H7 (cell line): ENCODE measurements at places on chromosomes 12 and 14. TPM values are rescaled to one million over a fixed set of nuclear protein-coding genes. Genes with fewer than 3 reads are reported as not detected.

TMEM132D gene
- 13.0 and 15.3 TPM in 2 replicates for total RNA-seq

GPR84 gene
- not detected in 2 replicates for total RNA-seq

BDKRB1 gene
- total RNA-seq: 0.41 and 1.4 TPM in 2 replicates

GRCh38 chr12:2581293-2582045, 213.3 kb upstream of the FKBP4 start:
- no peak for DNase-seq

- DNase-seq: no peak
Observed at GRCh38 chr12:32083489-32083888, 23.2 kb upstream of the BICD1 start.

DNA sequence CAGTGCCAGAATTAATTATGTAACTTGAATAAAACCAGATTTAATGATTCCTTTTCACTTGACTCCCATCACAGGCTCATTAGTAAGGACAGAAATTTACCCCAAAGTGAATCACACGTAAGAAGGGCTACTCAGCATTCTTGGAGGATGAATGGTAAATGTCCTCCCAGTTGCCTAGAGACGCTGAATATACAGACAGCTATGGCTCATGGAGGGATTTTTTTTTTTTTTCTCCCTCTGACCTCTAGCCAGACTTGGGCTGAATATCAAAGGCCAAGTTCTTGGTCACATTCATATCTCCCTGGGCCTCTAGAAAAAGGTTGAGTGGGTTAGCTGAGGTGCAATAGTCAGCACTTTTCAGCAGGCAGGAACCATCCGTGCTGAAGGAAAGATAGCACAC, 77.5 kb downstream of the PHLDA1 start:
- no peak for DNase-seq

GRCh38 chr12:1642513-1642912, 13.5 kb downstream of the WNT5B start:
- no peak for DNase-seq

- DNase-seq: no peak
Observed at GRCh38 chr14:89420502-89420901, 3.5 kb upstream of the FOXN3 start.

- DNase-seq: no peak
Observed at GRCh38 chr12:125988545-125988944, 923.3 kb downstream of the AACS start.

- peak; percentile 72 for DNase-seq
Observed at GRCh38 chr12:116662612-116663144, 75.2 kb downstream of the SPRING1 start.

DNA sequence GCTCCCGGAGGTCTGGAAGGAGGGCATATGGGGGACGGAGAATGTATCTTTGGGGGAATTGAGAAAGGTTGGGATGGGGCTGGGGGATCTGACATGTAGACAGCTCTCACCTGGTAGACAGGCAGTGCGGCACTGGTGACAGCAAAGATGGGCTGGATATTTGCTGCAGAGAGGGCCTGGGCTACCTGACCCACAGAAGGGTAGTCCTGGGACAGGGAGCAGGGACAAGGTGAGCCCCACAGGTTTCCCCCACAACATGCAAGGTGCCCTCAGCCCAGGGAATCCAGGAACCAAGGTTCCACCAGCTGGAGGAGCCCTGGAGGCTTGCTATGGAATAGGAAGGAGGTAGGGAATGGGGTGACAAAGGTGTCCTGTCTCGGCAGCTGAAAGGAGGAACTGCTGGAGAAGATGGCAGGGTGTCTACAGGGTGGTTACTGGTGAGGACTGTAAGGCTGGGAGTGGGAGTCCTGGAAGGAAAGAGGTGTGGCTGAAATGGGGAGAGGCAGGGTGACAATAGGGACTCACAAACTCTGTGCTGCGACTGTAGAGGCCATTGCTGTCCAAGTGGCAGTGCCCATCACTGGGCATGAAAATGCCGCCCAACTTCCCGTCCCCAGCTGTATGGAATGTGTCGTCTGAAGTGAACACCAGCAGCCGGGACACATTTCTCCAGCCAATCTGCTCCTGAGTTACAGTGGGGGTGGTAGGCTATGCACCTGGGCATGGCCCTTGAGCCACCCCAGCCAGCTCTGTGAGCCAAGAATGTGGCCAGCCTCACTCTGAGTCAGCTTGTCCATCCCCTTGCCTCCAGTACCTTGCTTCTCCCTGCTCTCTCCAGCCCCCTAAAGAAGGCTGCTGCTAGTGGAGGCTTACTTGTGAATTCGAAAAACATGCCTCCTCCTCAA, 11.3 kb downstream of the ITGB7 start:
- DNase-seq: peak; percentile 38

DNA sequence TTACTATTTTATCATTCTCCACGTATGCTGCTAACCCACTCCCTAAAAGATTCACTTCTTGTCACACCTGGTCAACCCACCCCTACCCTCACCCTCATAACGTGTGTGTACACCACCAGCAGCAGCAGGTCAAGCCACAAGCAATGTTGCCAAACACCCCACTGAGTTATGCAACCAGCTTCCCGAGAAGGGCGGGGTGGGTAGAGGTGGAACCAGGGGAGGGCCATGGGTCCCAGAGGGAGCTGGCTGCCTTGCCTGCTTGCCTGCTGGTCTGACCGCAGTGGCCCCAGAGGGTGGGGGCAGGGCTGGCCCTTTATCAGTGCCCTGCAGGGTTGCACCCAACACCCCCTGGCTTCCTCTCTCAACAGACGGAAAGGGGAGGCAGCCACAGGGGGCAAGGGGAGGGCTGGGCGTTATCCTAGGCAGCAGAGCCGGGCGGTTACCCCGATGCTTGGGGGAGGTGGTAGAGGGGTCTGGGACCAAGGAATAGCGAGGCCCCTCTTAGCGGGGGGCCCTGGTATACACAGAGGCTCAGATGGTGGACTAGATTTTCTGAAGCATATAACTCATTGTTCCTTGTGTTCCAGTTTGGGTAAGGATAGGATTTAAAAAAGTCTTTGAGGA, 3.5 kb upstream of the NFE2 start:
- peak; percentile 80 for DNase-seq

GRCh38 chr14:97802430-97803373, 1005.5 kb downstream of the VRK1 start:
- no peak for DNase-seq

GRCh38 chr12:50242751-50243191, 40.5 kb downstream of the LIMA1 start:
- DNase-seq: no peak

GRCh38 chr14:95217391-95217900, 60.1 kb upstream of the DICER1 start:
- DNase-seq: no peak

- no peak for DNase-seq
Observed at GRCh38 chr14:89813617-89814031, 140.9 kb downstream of the EFCAB11 start.

DNA sequence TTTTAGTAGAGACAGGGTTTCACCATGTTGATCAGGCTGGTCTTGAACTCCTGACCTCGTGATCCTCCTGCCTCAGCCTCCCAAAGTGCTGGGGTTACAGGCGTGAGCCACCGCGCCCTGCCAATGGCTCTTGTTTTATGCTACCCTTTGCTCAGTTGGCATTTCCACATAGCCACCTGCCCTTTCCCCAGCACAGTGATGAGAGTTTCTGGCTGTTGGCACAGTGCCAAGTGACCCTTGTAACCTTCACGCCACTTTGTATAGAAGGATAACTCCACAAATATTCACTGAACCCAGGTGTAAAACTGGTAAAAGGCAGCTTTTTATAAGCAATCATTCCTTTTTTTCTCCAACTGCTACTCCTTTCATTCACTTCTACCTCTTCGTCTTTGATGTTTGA, 18.5 kb upstream of the CCDC175 start:
- DNase-seq: no peak

GRCh38 chr12:48972213-48972951, 847 bp upstream of the WNT10B start:
- peak; percentile 74 for DNase-seq

DNA sequence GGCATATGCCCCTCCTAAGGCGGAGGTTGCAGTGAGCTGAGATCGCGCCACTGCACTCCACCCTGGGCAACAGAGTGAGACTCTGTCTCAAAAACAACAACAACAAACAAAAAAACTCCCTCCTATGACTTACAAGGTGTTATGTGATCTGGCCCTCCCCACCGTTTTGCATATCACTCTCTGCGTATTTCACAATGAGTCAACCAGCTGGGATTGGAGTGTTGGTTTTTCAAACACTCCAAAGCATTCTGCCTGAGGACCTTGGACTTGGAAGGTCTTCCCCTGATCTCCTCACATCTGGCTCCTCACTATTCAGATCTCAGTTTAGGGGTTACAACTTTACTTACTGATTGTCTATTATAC, 14.0 kb downstream of the MANSC1 start:
- no peak for DNase-seq

- no peak for DNase-seq
Observed at GRCh38 chr12:12628013-12628412, 16.3 kb downstream of the CREBL2 start.
